ENCODE measurements at places on chromosomes 5 and 9. TPM values are rescaled to one million over a fixed set of nuclear protein-coding genes. Genes with fewer than 3 reads are reported as not detected.

GRCh38 chr5:126490167-126490940 is 67.1 kb downstream of the GRAMD2B start:
- H3K27ac ChIP-seq: no peak overlapping the region
- no peak overlapping the region for H3K4me3 ChIP-seq
- H3K27me3 ChIP-seq: no peaks in the 10 kb centered on the region
- no peak for DNase-seq
- H3K36me3 ChIP-seq: peaks cover 19% of the 10 kb centered on the region

DNA sequence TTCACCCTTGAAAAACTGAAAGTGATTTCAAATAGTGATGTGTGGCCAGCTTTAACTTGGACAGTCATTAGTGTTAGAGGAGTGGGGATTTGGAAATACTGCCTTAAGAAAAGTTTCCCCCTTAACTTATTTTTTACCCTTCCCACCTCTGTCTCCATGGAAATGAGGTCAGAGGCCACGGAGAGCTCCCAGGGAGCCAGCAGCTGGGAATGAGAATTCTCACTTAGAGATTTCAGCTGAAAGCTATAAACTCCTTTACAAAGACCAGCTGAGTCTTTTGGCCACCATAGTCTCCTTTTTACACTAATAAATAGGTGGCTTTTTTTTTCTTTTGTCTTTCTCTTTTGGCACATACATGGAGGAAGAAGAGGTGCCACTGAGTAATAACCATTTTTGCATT is 45.7 kb upstream of the PIK3R1 start:
- H3K36me3 ChIP-seq: no peaks in the 10 kb centered on the region
- H3K4me3 ChIP-seq: no peak overlapping the region
- DNase-seq: no peak
- no peaks in the 10 kb centered on the region for H3K4me1 ChIP-seq
- H3K27me3 ChIP-seq: no peaks in the 10 kb centered on the region

GRCh38 chr9:131744171-131744719 is 4.4 kb upstream of the RAPGEF1 start:
- no peak overlapping the region for H3K4me3 ChIP-seq
- DNase-seq: peak; percentile 89
- H3K27ac ChIP-seq: peak overlapping the region; percentile 80
- peaks cover 20% of the 10 kb centered on the region for H3K4me1 ChIP-seq
- H3K27me3 ChIP-seq: no peaks in the 10 kb centered on the region

DNA sequence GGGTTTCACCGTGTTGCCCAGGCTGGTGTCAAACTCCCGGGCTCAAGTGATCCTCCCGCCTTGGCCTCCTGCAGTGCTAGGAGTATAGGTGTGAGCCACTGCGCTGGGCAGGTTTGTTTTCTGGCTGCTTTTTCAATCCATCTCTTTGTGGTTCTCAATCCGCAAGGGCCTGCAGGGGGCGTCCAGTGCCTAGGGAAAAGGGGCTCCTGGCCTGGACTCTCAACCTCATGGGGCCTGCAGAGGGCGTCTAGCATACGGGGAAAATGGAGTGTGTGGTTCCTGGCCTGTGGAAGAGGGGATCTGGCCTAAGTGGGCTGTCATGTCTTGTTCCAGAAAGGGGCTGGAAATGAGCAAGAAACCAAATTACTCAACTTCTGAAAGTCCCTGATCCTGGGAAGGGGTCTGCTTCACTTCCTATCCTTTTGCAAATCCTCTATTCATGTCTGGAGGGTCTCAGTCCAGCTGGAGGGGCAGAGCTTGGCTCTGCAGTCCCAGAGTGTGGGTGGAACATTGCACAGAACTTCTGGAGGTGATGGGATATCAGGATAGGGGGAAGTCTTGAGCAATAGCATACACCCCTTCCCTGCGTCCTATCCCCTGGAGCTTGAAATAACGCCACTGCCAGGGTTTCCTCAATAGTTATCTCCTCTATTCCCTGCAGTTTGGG is 12.7 kb upstream of the CCL27 start:
- no peak overlapping the region for H3K4me3 ChIP-seq
- no peaks in the 10 kb centered on the region for H3K27me3 ChIP-seq
- peak; percentile 69 for DNase-seq
- no peak overlapping the region for H3K27ac ChIP-seq

DNA sequence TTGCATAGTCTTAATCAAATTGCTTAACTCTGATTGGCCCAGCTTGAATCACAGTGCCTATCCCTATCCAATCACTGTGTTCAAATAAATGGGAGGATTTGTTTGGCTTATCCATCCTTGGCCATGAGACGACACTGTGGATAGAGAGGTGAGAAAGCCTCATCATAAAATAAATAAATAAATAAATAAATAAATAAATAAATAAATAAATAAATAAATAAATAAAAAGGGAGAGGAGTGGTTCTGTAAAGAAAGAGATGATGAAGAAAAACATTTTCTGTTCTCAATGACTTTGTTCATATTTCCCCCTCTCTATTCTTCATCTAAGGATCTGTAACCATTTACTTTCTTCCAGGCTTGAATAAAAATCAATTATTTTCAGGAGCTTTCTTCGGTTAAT is 74.7 kb downstream of the PTPRD start:
- H3K27ac ChIP-seq: no peak overlapping the region
- no peak overlapping the region for H3K4me3 ChIP-seq
- no peaks in the 10 kb centered on the region for H3K36me3 ChIP-seq
- no peak for DNase-seq
- H3K27me3 ChIP-seq: no peaks in the 10 kb centered on the region

DNA sequence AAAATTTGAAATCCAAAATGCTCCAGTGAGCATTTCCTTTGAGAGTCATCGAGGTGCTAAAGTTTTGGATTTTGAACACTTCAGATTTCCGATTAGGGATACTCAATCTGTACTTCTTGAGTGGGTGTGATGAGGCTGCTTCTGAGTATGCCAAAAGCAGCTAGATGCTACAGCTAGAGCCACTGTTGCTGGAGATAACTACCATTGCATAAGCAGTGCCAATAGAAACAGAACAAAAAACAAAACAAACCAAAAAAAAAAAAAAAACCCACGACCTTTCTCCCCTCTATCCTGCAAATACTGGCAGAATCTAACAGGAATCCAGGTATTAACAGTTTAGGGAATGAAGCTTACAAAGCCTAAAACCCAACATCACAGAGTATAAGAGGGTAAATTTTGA is 43.5 kb downstream of the PKD2L2 start:
- no peak for DNase-seq
- no peak overlapping the region for H3K4me3 ChIP-seq
- H3K4me1 ChIP-seq: peaks cover 9% of the 10 kb centered on the region

GRCh38 chr9:130107234-130107861 is 53.6 kb downstream of the GPR107 start:
- peak; percentile 83 for DNase-seq
- H3K27ac ChIP-seq: no peak overlapping the region
- H3K4me3 ChIP-seq: no peak overlapping the region
- H3K27me3 ChIP-seq: no peaks in the 10 kb centered on the region
- no peaks in the 10 kb centered on the region for H3K36me3 ChIP-seq

DNA sequence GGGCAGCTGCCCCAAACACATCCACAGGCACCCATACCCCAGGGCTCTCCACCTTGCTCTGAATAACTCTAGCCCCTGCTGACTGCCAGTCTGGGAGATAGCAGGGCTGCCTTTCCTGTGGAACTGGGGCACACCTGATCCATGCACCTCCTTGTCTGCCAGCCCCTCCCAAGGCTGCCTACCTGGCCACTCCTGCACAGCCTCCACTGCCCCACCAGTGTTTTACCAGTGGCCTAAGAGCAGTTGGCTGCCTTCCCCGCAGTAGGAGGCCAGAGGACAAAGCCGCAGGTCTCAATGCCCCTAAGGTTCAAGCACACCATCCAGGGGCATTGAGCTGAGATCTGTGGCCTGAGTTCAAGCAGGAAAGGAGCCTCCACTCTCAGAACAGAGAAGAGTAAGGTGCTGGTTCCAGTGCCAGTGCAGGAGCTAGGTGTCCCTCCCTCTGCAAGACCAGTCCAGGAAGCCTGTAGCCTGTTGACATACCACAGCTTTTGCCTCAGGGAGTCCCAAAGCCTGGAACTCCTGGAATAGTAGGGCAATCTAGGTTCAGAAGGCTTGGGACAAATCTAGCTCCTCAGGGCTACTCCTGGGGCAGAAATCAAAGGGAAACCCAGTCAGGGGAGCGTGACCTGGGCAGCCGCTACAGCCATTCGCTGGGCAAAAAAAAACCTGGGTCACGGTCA is 514.5 kb upstream of the PTGER4 start:
- no peak for DNase-seq
- no peak overlapping the region for H3K27ac ChIP-seq
- no peaks in the 10 kb centered on the region for H3K27me3 ChIP-seq
- no peak overlapping the region for H3K4me3 ChIP-seq

GRCh38 chr5:72209147-72210115 is 102.2 kb downstream of the MAP1B start:
- peaks cover 15% of the 10 kb centered on the region for H3K4me1 ChIP-seq
- DNase-seq: no peak
- no peaks in the 10 kb centered on the region for H3K27me3 ChIP-seq
- no peaks in the 10 kb centered on the region for H3K36me3 ChIP-seq
- no peak overlapping the region for H3K4me3 ChIP-seq

- DNase-seq: no peak
- no peak overlapping the region for H3K4me3 ChIP-seq
Measured at GRCh38 chr5:159916841-159917761, 819 bp downstream of the ADRA1B start.

GRCh38 chr5:141954194-141954593 is 3.8 kb downstream of the PCDH12 start:
- H3K27me3 ChIP-seq: no peaks in the 10 kb centered on the region
- H3K27ac ChIP-seq: no peak overlapping the region
- no peaks in the 10 kb centered on the region for H3K36me3 ChIP-seq
- no peaks in the 10 kb centered on the region for H3K4me1 ChIP-seq

DNA sequence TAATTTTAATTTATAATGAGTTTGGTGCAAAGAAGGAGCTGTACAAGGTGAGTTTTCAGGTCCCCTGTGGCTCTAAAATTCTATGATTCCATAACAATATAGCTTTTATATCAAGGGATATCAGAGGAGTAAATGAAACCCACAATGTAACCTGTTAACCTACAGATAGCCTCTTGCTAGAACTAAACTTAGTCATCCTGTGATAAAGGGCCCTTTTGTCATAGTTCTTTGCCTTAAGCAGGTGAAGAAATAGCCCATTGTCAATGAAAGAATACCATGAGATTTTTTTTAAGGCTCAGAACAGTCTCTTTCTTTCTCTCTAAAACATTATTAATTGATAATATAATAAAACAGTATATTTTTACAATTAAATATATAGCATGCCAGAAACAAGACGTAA is 127.8 kb downstream of the NFIB start:
- H3K27me3 ChIP-seq: no peaks in the 10 kb centered on the region
- no peak for DNase-seq
- H3K36me3 ChIP-seq: no peaks in the 10 kb centered on the region
- H3K27ac ChIP-seq: peak overlapping the region; percentile 50

GRCh38 chr9:110923601-110924000 is 114.7 kb downstream of the LPAR1 start:
- H3K4me3 ChIP-seq: no peak overlapping the region
- H3K27ac ChIP-seq: no peak overlapping the region
- H3K4me1 ChIP-seq: peaks cover 5% of the 10 kb centered on the region
- H3K27me3 ChIP-seq: no peaks in the 10 kb centered on the region

DNA sequence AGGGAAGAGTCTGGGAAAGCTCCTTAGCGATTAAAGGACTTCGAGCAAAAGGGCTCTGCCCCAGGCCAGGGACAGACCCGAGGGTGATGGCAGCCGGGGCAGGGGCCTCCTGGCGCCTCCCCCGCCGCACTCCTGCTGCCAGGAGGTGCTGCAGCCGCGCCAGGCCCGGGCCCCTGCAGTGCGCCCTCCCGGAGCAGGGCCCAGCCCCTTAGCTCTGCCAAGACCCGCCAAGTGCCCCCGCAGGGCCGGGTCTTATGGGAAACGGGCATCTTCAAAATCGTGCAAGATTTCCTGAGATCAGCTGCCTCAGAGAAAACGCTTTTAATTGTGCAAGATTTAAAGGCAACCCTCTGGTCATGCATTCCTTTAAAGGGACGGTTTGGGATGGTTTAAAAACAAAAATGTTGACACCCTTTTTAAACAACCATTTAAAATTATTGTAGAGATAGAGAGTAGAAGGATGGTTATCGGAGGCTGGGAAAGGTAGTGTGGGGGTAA is 52.4 kb downstream of the CDC14B start:
- H3K4me3 ChIP-seq: peak overlapping the region; percentile 61
- H3K4me1 ChIP-seq: peaks cover 5% of the 10 kb centered on the region
- peak overlapping the region; percentile 92 for H3K27ac ChIP-seq
- DNase-seq: no peak
- H3K36me3 ChIP-seq: no peaks in the 10 kb centered on the region

DNA sequence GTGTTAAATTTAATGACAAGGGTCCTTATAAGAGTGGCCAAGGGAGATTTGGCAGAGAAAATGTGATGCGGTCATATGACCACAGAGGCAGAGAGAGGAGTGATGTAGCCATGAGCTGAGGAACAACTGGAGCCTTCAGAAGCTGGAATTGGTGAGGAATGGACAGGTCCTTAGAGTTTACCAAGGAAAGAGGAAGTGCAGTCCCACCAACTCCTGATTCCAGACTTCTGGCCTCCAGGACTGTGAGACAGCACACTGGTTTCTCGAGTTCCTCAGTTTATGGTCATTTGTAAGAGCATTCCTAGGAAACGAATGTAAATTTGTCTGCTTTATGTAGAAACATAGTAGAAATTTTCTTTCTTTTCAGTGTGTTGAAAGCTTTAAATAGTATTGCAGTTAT is 410.1 kb downstream of the CDH18 start:
- H3K36me3 ChIP-seq: no peaks in the 10 kb centered on the region
- H3K4me1 ChIP-seq: no peaks in the 10 kb centered on the region
- no peak for DNase-seq
- no peak overlapping the region for H3K27ac ChIP-seq
- no peaks in the 10 kb centered on the region for H3K27me3 ChIP-seq

- H3K27ac ChIP-seq: peak overlapping the region; percentile 65
- peak; percentile 87 for DNase-seq
- H3K4me1 ChIP-seq: peaks cover 24% of the 10 kb centered on the region
Measured at GRCh38 chr9:137488327-137488653, 29.2 kb upstream of the NSMF start.

DNA sequence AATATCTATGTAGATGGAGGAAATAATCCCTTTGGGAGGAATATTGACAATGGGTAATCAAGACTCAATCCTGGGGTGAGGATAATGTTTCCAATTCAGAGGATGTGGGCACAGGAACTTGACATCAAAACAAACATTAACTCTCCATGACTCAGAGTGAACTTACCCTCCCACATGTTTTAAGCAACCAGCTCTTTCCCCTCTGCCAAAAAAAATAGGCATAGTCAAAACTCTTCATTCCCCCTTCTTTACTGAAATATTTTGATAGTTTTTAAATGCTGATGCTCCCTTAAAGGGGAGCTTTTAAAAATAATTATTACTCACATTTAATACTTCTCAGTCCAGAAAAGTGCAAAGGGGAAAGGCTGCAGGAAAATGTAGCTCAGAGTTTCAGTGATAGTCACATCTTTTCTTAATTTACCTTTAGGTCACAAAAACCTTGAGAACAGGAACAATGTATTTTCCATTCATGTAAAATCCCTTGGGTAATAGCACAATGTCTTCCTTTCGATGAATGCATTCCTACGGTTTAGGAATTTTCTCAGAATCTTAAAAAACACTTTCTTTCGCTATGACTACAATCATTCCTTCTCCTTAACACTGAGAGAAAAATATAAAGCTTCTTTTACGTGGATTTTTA is 298.4 kb upstream of the GRAMD2B start:
- no peaks in the 10 kb centered on the region for H3K36me3 ChIP-seq
- H3K27ac ChIP-seq: no peak overlapping the region
- no peak overlapping the region for H3K4me3 ChIP-seq
- no peak for DNase-seq

OR2Y1 gene
- total RNA-seq: not detected

CNTFR gene
- total RNA-seq: 16.8 TPM

BNC2 gene
- 1.8 TPM for total RNA-seq

GABBR2 gene
- total RNA-seq: not detected

CORO2A gene
- 0.66 TPM for total RNA-seq

ANKRD34B gene
- not detected for total RNA-seq

WDR38 gene
- total RNA-seq: not detected

TMC1 gene
- total RNA-seq: not detected

NR5A1 gene
- not detected for total RNA-seq

MYMK gene
- total RNA-seq: not detected

STOM gene
- 59.9 TPM for total RNA-seq
